Stimulated activated CD8-positive, alpha-beta memory T cell treated with anti-CD3 and anti-CD28 coated beads, Interleukin-15, amount 100 ng/mL, for 24 hours (primary cell): ENCODE measurements at places on chromosomes 4 and X.

DNA sequence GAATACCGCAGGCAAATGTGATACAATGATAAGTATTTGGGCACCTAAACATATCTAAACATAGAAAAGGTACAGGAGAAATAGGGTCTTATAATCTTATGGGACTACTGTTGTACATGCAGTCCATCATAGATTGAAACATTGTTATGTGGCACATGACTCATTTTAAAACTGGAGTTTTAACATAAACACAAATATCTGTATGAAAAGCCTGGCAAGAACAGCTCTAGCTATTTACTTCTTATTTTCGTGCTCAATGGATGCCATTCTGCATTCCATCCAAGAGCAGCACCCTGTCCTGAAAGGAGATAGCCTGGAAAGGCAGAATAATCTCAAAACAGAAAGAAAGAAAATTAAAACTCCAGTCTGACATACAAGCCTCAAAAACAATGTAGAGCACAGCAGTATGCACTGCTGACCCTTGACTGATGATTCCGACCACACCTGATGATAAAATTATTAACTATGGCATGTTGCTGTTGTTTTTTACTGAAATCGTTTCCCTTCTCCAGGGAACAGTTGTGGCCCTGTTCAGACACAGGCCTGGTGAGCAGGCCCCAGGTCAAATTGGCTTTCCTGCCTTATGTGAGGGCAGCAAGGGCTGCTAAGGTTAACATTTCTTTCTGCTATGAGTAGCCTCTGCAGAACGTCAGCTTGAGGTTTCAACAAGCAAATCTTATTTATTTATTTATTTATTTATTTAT, 152.7 kb downstream of the APBB2 start:
- DNase-seq, result no peak

DNA sequence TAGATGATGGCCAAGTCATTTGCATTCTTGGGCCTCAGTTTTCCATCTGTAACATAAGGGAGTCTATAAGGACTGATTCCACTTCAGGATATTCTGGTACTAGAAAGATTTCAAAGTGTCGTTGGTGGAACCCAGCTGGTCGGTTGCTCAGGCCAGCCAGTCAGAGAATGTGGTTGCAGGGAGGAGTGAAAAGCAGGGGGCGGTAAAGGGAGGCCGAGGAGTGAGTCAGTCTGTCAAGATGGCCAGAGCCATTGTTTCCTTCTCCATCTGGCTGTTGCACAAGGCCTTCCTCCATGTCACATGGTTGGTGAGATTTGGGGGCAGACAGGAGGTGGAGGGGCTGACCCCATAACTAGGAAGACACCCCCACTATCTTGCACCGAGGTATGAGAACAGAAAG, 38.2 kb downstream of the STARD8 start:
- DNase-seq, result no peak

DNA sequence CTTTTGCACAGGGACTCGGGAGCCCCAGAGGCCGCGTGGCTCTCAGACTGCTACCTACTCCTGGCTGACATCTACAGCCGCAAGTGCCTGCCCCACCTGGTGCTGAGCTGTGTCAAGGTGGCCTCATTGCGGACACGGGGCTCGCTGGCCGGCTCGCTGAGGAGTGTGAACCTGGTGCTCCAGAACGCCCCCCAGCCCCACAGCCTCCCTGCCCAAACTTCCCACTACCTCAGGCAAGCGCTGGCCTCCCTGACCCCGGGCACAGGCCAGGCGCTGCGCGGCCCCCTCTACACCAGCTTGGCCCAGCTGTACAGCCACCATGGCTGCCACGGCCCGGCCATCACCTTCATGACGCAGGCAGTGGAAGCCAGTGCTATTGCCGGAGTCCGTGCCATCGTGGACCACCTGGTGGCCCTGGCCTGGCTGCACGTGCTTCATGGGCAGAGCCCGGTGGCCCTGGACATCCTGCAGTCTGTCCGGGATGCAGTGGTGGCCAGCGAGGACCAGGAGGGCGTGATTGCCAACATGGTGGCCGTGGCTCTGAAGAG, 28.8 kb downstream of the SH3TC1 start:
- DNase-seq, result no peak

- DNase-seq, result no peak
Observed at GRCh38 chrX:72027914-72028307, 103.8 kb downstream of the RTL5 start.

GRCh38 chr4:153212736-153213135, 8.5 kb downstream of the TRIM2 start:
- no peak for DNase-seq

- no peak for DNase-seq
Observed at GRCh38 chrX:139179592-139179991, 350.9 kb upstream of the F9 start.

- no peak for DNase-seq
Observed at GRCh38 chr4:89899152-89899551, 4.5 kb downstream of the MMRN1 start.

DNA sequence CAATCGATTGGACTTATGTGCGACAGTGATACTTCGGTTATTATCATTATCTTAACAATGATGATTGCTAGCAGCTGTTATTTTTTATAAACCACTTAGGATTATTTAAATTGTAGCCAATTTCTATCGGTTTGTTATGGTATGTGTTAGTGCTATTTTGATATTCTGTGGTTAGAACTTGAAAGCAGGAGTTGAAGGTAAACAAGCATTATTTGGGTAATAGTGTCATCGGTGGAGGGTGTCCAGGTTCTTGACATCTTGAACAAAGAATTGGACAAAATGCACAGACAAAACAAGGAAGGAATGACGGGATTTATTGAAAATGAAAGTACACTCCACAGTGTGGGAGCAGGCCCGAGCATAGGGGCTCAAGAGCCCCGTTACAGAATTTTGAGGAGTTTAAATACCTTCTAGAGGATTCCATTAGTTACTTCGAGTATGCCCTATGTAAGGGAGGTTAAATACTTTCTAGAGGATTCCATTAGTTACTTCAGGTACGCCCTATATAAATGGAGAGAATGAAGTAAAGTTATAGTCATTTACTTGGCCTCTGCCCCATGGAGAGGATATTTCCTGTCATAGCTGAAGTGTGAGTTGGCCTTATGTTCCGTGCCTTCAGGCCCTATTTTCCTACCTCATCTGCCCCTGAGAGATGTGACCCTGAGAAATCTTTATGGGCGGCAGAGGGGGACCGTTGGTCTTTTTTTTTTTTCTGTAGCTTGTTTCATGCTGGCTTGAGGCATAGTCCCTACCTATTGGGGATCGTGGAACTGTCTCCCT, 13.1 kb downstream of the MOB1B start:
- DNase-seq, result no peak

GRCh38 chr4:11894221-11894620, 465.5 kb upstream of the HS3ST1 start:
- no peak for DNase-seq

- DNase-seq, result no peak
Observed at GRCh38 chrX:30504309-30504708, 73.3 kb downstream of the TASL start.

DNA sequence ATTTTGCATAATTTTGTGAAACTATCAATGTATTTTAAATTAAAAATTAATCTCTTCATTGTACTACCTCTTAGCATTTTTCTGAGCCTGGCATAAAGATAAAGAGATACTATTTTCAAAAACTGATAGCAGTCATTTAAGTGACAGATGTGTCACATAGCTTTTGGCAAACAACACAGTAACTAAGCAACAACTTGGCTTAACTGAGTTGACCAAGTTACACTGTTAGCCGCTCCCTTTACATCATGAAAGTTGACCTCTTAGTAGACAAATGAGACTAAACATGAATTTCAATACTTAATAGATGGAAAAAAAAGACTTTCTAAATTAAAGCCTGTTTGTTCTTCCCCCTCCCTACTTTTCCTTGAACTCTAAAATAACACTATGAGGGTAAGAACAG, 62.0 kb downstream of the ATP8A1 start:
- DNase-seq, result no peak

GRCh38 chr4:151215295-151215694, 61.7 kb upstream of the PRSS48 start:
- DNase-seq, result no peak

DNA sequence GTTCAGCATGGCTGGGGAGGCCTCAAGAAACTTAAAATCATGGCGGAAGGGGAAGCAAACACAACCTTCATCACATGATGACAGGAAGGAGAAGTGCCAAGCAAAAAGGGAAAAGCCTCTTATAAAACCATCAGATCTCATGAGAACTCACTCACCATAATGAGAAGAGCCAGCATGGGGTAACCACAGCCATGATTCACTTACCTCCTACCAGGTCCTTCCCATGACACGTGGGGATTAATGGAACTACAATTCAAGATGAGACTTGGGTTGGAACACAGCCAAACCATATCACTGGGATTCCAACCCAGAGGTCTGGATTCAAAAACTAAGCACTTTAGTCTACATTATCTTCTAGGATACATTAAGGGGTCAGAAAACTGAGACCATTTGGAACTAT, 609.6 kb upstream of the SPANXN1 start:
- DNase-seq, result no peak

GRCh38 chr4:78311306-78311705, 240.3 kb upstream of the ANXA3 start:
- DNase-seq, result no peak

DNA sequence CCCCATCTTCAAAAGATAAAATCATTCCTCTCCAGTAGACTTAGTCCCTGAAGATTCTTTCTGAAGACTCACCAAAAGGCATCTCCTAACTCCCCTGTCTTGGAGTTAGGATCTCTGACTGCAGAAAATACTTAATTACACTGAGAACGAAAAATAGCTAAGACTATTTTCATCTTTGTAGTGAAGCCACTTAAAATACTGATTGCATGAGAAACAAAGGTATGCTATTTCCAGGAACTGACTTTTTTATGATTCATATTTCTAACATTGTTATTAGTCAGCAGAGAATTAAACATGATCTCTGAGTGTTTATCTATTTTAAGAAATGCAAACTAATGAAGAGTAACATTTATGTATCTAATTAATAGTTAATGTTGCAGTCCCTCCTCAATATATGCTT, 71.8 kb upstream of the NR3C2 start:
- no peak for DNase-seq

GRCh38 chr4:153084980-153085630, 119.1 kb upstream of the TRIM2 start:
- DNase-seq, result peak; percentile 84

DNA sequence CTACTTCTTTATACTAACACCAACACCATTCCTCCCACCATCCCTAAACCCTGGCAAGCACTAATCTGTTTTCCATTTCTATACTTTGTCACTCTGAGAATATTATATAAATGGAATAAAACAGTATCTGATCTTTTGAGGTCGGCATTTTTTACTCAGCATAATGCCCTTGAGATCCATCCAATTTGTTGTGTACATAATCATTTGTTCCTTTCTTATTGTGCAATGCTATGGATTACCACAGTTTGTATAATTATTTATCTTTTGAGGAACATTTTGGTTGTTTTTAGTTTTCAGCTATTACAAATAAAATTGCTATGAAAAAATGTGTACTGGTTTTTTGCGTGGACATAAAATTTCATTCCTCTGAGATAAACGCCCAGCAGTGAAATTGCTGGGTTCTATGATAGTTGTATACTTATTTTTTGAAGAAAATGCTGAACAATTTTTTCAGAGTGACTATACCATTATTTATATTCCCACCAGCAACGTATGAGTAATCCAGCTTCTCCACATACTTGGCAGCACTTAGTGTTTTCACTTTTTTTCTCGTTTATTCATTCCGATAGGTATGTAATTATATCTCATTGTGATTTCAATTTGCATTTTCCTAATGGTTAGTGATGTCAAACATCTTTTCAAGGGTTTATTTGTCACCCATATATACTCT, 154.3 kb upstream of the DCAF8L1 start:
- no peak for DNase-seq

- no peak for DNase-seq
Observed at GRCh38 chr4:16814361-16814760, 84.1 kb downstream of the LDB2 start.

DNA sequence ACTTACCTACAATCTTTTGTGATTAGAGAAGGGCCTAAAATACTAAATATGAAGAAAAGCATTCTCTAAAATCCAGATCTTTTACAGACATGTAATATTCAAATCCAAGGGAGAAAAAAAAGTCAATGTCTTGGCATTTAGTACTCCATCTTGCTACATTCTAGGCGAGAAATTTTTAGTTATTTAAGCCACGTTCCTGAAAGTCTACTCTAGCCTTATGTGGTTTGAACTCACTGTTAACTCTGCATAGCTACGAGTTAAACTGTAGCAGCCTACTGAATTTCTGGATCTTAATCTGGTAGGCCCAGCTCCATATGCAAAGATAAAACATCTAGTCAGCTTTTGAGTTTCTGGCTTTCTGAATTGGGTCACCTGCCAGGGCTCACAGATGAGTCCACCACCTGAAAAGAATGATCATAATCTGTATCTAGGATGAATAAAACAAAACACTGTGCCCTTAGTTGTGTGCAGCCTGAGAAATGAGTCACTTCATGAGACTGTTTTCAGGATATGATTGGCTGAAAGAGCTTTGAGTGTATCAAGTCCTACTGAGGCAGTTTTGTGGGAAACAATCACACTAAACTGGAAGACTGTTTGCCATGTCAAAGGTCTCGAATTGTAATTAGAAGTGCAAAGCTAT, 3.2 kb upstream of the NEK1 start:
- no peak for DNase-seq

- DNase-seq, result no peak
Observed at GRCh38 chrX:54825716-54826438, 18.3 kb downstream of the MAGED2 start.

- no peak for DNase-seq
Observed at GRCh38 chr4:75643651-75644050, 13.3 kb upstream of the CDKL2 start.

DNA sequence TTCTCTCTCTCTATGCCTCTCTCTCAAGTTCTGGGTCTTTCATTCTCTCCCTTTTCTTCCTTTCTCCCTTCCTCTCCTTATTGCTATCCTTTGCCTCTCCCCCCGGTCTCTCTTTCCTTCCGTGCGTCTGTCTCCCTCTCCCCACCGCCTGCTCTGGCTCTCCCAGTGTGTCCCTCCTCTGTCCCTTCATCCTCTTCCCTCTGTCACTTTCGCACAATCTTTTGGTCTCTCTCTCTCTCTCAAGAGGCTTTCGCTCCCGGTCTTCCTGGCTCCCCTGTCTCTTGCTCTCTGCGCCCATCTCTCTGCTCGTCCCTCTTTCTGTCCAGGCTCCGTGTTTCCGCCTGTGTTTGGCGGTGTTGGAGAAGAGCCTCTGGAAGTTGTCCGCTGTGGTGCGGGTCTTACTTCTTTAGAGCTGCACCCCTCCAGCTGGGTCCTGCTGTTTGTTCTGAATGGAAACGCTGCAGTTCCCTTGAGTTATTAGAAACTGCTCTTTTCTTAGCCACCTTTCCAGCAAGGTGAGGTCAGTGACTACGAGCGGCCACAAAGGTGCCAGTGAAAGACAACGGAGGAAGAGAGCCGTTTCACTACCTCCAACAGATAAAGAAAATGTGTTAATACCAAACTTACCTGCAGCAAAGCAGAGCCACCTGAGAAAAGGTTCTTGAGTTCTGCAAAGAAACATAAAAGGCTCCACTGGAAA, 1.1 kb downstream of the BMPR1B start:
- DNase-seq, result no peak

GRCh38 chrX:42269186-42269585, 345.8 kb upstream of the CASK start:
- DNase-seq, result no peak

- DNase-seq, result no peak
Observed at GRCh38 chrX:9351126-9351525, 113.7 kb upstream of the TBL1X start.
